ENCODE measurements at places on chromosomes 5 and 9.

GRCh38 chr9:122777935-122778627 lies 10.7 kb upstream of the OR5C1 start:
- no peak for DNase-seq

DNA sequence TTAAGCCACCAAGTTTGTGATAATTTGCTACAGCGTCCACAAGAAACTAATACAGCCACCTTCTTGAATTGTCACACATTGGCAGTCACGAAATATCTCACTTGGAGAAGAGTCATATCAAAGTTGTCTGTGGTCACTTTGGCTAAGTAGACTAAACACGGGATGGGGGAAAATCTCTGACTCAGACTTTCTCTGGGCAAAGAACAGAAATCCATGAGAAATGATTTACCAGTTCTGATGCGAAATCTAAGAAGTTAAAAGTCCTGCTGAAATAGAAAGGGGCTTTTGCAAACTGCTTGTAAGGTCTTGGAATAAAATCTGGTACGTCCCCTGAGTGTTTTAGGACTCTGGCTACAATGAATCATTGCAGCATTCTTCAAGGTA lies 158.4 kb downstream of the COL23A1 start:
- DNase-seq = no peak

DNA sequence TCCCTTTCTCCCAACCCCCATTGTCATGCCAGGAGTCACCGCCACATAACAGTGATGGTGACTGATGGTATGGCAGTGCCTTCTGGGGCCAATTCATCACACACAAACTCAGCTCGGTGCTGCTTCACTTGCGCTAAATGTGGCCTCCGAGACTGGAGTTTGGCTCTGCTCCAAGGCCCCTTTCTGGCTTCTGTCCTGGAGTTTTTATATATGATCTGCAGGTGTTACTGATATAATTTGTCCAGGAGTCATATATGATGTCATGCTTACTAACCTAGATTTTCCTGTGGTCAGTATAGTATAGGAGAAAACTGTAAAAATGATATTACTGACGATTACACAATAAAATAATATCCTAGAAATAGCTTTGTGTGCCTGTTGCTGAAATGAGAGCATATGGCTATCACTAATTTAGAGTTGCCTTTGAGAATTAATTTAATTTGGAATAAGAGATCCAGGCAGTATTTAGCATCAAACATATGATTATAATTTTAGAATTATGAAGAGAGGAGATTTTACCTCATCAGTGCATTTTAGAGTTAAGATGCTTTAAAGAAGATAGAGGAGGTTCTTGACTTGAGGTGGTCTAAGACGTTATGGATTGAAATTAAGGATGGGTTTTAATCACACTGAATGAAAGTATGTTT lies 334.1 kb upstream of the CD180 start:
- no peak for DNase-seq

- DNase-seq = no peak
Measured at GRCh38 chr5:41637869-41638268, 127.5 kb upstream of the PLCXD3 start.

DNA sequence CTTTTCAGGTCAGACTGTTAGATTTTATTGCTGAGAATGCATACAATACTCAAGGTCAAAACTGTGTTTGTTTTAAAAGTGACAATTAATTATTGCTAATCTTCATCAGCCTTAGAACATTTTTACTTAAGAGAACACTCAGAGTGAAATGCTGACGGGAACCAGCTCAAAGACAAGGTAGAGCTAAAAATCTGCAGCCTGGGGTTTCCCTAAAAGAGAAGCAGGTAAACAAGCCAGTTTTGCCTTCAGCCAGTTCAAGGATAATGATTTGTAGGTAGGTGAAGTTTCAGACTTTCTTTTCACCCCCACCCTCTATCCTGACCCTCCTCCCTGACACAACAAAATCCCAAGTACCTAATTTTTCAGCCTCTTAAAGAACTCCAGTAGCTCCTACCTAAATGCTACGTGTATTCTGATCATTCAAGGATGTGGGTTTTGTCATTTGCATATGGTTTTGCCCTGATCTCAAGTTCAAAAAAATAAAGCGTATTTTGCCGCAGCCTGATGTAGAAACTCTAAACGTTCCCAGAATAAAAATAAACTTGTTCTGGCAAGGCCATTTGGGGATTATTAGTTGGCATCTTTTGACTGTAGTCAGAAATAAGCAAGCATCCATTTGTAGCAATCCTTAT lies 407.2 kb downstream of the EFNA5 start:
- DNase-seq = no peak

- no peak for DNase-seq
Measured at GRCh38 chr5:3339798-3340115, 255.9 kb upstream of the IRX1 start.

GRCh38 chr5:127849408-127849807 lies 146.2 kb downstream of the CCDC192 start:
- no peak for DNase-seq

- no peak for DNase-seq
Measured at GRCh38 chr5:199950-200645, 8.8 kb downstream of the LRRC14B start.

DNA sequence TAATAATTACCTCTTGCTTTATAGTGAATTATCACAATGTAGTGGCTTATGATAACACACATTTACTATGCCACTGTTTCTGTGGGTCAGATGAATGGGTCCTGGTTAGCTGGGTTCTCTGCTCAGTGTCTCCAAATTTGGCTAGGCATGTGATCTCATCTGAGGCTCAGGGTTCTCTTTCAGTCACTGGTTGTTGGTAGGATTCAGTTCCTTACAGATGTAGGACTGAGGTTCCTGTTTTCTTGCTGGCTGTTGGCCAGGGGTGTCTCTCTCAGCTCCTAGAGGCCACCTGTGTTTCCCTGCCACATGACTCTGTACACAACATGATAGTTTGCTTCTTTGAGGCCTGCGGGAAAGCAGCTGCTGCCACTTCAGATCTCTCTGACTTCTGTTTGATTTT lies 7.1 kb downstream of the NFX1 start:
- no peak for DNase-seq

DNA sequence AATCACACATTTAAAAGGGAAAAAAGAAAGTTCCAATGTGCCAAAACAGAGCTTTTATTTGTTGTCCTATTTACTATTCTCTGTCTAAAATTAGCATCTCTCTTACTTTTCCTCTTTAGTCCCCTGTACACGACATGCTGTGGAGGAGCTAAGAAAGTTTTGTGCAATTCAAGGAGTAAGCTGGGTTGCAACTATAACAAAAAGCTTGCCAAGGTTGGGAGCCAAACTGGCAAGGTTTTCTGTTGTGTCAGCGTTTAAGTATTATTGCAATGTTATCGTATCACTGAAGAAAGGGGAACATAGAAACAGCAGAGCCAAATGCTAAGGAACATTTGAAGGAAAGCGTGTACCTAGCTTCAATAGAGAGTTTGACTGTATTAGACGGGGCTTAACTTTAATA lies 680.8 kb downstream of the CETN3 start:
- no peak for DNase-seq

GRCh38 chr9:22446950-22447617 lies 460 bp downstream of the DMRTA1 start:
- no peak for DNase-seq

All from cortex of kidney (tissue), 1 donor.